ENCODE measurements at places on chromosomes 3 and 15.
A peak's percentile ranks its signal among the peaks of the same experiment; 100 is the strongest.

DNA sequence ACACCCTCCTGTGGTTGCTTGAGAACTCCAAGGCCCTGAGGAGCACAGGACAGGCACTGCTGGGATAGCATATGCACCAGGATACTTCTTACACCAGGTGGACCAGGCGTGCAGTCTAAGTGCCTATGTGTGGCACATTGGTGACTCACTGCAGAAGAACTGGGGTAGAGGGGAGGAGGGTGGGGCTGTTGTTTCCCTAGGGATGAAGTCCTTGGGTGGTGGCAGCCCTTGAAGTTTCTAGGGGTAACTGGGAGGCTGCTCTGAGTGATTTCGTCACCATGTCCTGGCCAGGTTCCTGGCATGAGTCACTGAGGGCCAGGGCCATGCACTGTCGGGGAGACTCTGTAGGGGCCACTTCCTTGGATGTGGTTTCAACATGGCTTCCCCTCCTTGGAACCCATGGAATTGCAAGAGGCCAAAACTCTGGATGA is 15.9 kb downstream of the MYZAP start:
- DNase-seq, result no peak

DNA sequence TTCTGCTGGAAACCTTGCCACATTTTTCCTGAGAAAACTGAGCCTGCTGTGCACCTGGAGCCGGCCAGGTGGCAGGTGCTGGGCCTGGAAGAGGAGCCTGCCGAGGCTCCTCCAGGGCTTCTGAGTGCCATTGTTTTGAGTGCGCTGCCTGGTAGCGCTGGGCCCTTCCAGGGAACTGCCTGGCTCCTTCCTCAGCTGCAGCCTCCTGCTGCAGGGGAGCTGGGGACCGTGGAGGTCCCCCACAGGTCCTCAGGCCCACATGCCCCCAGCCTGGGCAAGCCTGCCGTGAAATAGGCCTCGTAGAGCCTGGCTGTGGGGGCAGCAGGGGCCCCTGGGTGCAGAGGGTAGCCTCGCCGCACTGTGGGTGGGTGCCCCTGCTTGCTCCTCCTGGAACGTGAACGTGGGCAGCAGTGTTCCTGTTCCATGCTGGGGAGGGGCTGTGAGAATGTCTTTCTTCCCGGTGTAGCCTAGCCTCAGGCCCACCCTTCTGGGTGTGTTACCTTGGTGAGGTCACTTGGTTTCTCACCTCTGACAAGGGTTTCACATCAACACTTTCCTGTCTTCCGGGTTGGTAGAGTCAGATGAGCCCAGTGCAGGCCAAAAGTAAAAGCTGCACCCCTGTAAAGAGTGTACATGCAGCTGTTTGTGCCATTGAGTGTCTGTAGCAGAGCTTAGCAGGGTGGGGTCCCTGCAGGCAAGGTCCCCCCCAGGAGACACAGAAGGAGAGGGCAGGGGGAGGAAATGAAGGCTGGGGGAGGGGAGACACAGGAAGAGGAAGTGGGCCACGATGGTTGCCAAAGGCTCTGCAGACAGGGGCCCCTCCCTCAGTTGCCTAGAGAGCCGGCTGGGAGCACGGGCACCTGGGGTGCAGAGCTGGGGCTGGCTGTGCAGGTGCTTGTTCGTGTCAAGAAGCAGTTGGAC is 34.5 kb downstream of the KLF13 start:
- DNase-seq, result no peak

DNA sequence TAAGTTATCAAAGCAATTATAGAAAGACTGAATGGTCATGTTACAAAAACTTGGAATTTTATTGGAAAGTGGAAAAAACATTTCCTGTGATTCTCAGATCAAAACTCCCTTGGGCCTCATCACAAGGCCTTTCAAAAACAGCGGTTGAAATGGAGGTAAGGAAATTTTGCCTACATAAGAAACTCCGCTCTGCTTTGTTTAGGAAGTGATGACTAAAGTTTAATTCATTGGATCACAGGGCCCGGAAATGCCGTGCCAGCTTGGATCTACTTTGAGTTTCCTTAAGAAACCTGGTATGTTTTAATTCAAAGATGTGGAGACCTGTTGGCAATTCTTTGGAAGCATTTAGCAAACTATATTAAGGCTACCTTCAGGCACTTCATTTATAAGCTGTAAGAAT is 143.9 kb upstream of the MME start:
- DNase-seq, result no peak

DNA sequence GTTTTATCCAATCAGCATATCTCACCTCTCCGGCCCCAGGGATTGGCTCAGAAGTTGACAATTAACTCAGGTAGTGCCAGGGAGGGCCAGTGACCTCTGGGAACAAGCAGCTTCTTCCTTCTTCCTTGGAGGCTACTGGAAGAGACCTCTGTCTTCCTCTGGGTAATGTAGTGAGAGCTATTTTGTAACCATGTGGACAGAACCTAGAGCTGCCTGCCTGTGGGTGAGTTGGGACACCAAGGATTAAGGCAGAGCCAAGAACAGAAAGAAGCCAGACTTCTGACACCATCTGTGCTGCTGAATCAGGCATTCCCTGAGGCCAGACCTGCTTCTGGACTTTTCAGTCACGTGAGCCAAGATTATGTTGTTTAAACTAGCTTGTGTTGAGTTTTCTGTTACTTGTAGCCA is 5.9 kb upstream of the NDUFAF1 start:
- no peak for DNase-seq

DNA sequence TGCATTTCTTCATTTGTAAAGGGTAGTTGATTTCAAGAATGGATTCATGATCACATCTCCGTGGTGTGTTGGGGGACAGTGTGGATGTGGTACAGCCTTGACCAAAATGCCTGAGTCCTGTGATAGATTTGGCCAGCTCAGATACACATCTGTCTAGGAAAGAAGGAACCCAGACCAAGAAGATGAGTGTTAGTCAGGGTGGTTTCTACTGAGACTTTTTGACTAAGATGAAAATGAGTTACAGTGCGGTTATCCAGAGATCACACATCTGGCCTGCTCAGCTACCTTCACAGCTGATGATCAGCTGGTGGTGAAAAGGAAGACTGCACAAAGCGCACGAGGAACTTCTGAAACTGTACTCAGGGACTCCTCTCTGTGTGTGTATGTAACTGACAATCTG is 68.0 kb downstream of the FNDC3B start:
- no peak for DNase-seq

GRCh38 chr3:184604039-184604601 is 42.5 kb downstream of the EPHB3 start:
- no peak for DNase-seq

- no peak for DNase-seq
Observed at GRCh38 chr3:193502871-193503270, 51.8 kb downstream of the ATP13A4 start.

GRCh38 chr3:134009345-134010000 is 20.3 kb downstream of the SLCO2A1 start:
- DNase-seq, result no peak

DNA sequence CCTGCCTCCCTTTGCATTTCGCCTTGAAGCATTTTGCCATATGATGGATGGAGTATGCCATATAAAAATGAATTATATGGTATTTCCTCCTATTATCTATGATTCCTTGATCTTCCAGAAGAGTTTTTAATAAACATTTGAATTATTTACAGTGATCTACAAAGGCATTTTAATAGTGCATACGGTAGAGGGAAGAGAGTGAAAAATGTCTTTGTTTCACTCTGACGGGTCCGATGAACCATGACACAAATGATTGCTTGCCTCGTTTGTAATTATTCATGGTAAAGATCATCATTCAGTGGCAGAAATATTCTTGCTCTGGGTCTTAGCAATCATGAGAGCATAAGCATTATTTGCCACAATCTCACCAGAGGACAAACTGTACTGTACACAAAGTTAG is 1010.9 kb downstream of the NTRK3 start:
- no peak for DNase-seq

DNA sequence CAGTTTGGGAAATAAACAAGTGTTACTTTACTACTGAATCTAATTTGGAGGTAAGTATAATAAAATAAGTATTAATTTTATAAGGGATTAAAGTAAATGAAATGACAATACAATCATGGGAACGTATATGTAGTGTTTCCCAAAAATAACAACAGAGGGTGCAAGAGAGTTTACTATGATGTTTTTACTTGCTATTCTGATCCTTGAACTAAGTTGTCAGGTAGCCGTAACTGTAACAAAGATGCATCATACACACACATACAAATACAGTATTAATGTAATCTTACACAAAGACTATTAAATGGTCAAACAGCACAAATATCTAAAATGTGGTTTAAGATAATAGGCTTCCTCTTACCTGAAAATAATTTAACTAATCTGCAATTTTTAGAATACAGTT is 311.4 kb downstream of the TBC1D5 start:
- DNase-seq, result no peak

DNA sequence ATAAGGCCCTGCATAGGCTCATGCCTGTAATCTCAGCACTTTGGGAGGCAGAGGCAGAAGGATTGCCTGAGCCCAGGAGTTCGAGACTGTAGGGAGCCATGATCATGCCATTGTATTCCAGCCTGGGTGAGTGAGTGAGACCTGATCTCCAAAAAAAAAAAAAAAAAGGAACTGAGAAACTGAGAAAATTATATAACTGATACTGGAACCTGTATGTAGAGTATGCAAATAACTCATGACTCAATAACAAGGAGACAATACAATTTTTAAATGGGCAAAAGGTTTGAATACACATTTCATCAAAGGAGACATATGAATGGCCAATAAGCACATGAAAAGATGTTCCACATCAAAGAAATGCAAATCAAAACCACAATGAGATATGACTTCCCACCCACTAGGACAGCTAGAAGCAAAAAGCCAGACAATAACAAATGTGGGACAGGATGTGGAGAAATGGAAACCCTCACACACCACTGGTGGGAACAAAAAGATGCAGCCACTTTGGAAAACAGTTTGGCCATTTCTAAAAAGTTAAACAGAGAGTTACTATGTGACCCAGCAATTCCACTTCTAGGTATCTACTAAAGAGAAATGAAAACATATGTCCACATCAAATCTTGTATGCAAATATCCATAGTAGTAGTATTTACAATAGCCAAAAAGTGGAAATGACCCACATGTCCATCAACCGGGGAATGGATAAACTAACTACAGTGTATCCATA is 70.7 kb downstream of the IQSEC1 start:
- DNase-seq, result no peak

GRCh38 chr3:78589778-78590177 is 1178.0 kb downstream of the ROBO1 start:
- DNase-seq, result no peak

DNA sequence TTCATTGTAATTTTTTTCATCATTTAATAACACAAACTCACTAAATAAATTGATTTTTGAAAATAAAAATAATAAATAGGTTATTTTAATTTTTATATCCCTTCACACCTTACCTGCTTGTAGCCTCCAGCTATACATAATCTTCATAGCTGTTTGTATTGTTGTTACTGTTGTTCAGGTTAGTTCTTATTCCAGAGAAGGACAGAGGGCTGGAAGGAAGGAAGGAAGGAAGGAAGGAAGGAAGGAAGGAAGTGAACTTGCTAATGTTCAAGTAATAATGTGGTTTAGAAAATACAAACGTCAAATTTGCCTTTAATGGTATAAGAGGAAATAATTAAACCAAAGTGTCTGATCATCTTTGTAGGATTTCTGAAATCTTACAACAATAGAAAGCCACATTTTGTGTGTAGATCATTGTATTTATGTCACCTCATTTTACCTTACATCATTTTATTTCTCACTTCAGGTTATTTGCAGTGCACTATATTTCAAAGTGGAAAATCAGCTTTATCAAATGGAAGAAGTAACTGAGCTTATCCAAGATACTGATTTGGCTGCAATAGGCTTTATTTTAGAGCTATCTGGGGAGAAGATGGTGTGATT is 660.0 kb upstream of the CCDC54 start:
- DNase-seq, result no peak

DNA sequence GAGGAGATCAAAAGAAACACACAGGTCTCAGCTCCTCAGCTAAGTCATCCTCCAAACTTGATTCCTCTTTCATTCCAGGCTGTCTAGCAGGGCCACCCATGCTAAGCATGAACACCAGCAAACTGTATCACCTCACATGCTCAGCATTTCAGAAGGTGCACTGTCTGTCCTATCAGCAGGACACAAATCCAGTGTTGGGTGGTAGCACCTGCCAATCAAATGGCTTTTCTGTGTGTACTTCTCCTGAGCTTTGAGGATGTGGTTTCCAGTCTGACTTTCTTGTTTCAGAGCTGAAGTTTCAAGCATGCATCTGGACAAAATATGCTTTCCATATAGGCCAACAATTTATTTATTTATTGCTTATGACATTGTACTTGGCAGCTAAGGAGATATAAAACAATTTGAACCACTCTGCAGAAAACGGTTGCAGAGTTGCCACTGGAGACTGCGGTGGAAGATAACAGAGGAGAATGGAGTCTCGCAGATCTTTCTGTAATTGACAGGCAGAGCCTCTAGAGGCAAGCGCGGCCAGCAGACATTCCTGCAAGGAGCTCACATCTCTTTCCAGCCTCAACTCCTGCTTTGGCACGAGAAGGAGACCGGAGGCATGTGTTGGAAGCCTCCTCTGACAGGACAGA is 167.1 kb upstream of the WNT5A start:
- no peak for DNase-seq

GRCh38 chr3:15982667-15983196 is 185.0 kb upstream of the ANKRD28 start:
- peak; percentile 61 for DNase-seq

Measured in hippocampal formation (tissue), 2 donors.